ENCODE measurements at places on chromosomes 1 and 21.

DNA sequence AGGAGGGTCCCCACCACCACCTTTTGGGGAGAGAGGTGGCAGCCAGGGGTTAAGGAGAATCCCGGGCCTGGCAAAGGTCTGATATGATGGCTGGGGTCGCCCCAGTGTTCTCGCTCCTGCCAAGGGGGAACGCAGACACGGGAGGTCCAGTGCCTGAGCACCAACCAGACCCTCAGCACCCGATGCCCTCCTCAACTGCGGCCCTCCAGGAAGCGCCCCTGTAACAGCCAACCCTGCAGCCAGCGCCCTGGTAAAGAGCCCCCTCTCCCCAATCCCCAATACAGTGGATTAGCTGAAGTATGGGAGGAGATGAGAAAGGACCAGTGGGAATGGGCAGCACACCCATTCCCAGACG is 10.4 kb downstream of the ADAMTSL4 start:
- DNase-seq, result no peak

- DNase-seq, result no peak
Observed at GRCh38 chr1:22600071-22600816, 36.2 kb upstream of the C1QA start.

GRCh38 chr1:65265651-65266351 is 43.5 kb upstream of the DNAJC6 start:
- DNase-seq, result peak; percentile 7

DNA sequence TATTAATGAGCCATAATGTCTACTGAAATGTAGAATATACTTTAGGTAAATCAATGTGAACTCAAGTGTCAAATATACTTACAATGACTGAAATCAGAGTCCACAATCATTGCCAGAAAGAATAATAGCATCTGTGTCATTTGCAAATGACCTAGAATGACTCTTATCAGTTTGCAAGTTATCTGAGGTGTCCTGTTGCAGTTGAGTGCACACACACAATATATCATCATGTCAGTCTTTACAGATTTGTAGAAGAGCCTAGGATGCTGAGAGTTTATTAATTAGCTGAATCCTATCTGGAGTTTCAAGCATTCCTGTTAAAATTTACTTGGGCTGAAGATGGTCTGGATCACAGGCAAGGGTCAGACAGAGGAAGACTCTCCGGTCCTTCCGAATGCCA is 324.0 kb upstream of the GREM2 start:
- no peak for DNase-seq

GRCh38 chr1:74548961-74549750 is 36.7 kb upstream of the LRRC53 start:
- no peak for DNase-seq

DNA sequence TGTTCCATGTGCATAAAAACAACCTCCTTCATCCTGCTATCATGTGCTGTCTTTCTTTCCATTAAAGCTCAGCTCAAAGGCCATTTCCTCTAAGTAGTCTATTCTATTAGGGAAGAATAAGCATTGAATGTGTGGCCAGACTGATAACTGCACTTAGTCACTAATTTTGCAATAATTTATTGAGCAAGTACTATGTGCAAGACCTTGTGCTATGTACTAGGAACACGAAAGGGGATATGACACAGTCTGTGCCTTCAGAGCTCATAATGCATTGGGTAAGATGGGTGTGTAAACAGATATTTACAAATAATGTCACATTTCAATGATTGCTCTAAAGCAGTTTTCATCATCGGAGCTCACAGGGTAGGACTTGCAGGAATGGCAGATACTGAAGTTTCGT is 54.2 kb downstream of the NMNAT2 start:
- DNase-seq, result no peak

DNA sequence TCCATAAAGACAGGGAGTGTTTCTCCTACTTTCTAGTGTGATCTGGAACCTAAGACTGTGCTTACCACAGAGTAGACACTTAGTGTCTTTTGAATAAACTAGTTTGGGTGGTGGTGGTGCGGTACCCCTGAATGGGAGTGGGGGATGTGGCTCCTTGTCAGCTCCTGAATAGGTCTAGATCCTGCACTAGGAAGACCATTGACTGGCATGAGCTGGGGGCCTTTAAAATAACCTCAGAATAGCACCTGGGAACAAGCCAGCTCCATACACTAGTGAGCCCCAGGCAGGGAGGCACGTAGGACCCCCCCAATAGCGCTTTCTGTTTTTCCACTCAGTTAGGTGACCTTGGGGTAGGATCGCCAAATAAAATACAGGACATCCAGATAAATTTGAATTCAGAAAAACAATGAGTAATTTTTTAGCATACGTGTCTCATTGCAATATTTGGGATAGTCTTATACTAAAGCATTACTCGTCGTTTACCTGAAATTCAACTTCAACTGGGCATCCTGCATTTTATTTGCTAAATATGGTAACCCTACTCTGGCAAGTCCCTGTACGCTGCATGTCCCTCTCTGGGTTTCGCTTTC is 45.6 kb downstream of the AZIN2 start:
- DNase-seq, result no peak

GRCh38 chr1:11245248-11245647 is 17.1 kb downstream of the MTOR start:
- no peak for DNase-seq

- no peak for DNase-seq
Observed at GRCh38 chr1:83555871-83556270, 443.1 kb downstream of the TTLL7 start.

DNA sequence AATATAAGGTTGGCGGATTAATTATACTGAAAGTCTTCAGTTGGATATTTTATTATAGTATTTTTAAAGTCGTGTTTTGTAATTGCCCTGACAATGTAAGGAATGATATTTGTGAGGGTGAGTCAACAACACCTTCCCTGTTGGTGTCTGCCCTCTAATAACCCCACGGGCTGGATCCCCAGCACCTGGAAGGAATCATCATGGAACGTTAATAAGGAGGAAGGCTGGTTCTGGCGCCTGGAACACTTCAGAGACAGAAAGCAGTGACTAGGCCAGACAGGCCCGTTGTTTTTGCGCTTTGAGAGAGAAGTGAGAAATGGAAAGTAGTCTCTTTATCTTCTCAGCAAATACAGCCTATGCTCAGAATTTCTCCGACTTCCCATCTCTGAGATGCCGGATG is 31.6 kb downstream of the TEX35 start:
- DNase-seq, result no peak

DNA sequence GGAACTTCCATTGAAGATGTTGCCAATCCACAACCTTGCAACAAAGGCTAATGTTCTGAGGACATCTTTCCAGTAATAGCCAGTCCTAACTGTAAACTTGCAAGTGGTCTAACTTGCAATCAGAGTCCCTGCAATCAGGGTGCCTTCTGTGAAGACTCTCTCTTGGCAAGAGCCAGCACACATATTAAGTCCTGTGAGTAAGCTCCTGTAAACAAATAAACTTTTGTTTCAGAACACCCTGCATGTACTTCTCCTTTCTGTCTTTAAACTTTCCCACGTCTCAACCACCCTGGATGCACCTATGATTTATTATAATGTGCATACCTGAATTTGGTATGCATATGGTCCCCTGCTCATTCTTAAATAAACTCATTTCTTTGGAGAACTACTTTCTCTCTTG is 9.1 kb downstream of the GBP7 start:
- DNase-seq, result no peak

DNA sequence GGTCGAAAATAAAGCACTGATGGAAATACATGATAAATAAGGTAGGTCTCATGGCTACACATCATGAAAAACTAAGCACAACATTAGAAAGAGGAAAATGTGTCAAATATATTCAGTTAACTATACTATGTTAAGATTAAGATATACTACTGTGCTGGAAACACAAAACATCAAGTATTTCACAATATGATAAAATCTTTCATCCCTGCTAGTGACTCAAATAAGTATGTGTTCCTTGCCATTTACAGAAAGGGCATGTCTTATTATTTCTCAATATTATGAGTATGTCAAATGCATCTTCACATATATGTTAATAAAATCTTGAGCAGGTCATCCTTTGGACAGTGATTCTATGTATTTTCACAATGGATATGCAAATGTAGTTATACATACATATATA is 1260.1 kb upstream of the ADGRL2 start:
- DNase-seq, result no peak

DNA sequence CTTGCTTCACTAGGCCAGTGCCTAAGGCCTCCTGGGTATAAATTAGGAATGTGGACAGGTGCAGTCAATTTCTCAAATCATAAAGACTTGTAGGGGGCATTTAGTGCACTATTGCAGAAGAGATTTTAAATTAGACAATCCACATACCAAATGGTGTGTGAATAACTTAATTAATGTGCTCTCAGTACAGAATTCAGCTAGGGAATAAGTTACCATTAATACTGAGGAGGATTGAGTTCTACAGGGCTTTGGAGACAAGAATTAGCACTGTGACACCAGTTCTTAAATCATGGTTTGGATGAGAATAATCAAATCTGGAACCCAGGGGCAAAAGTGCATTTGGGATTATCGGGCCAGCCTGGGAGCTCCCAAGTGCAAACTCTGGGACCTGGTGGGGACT is 1.7 kb downstream of the SYPL2 start:
- DNase-seq, result no peak

All from activated CD4-positive, alpha-beta T cell treated with anti-CD3 and anti-CD28 coated beads for 4 hours (primary cell).